ENCODE measurements at places on chromosomes 6 and 20. TPM values are rescaled to one million over a fixed set of nuclear protein-coding genes. Genes with fewer than 3 reads are reported as not detected.
A peak's percentile ranks its signal among the peaks of the same experiment; 100 is the strongest.

DNA sequence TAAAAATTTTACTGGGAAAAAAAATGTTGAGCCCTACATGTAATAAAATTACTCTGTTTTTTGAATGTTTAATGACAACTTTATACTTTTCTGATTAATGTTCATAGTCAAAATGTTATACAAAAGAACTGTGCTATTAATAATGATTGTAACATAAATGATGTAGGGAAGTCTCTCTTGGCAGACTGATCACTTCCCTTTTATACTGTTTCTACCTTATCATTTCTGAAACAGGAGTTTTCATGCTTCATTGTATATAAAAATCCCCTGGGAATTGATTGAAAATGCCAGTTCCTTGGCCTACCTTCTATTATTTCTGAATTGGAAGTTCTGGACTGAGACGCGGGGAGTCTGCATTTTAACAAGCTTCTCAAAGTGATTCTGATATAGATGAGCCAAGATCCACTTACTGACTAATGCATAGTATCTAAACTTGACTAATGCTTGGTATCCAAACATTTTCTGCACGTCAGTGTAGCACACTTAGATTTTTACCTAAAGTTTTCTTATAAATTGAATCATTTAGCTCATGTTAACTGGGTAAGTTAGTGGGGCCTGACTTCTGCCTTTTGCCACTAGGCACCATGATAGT lies 7.2 kb upstream of the HDAC2 start:
- DNase-seq, result no peak

DNA sequence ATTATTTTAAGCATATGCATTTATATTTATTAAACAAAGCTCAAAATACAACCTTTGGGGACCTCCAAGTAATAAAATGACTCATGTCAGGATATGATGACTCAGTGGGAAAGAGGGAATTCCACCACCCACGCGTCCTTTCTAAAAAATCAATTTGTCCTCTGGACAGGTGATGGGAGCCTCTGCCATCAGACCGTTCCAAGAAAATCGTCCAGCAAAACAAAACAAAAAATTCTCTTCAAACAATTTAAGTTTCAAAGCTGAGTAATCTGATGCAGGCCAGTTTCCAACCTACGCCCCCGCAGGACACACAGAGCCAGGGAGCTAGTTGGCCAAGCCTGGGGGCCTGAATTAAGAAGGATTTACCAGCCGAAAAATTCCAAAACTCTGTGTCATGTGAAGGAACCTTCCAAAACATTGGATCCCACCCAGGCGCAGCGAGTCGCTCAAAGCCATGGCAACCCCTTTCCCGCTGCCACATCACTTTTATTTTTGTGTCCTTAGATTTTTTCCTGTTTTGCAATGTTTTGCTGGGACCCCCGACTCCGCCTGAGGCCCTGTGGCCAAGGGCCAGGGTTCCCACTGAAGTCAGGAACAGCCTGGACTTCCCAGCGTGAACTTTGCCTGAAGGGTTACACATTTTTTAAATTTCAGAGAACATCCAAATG lies 95.3 kb downstream of the NFATC2 start:
- DNase-seq, result peak; percentile 79

DNA sequence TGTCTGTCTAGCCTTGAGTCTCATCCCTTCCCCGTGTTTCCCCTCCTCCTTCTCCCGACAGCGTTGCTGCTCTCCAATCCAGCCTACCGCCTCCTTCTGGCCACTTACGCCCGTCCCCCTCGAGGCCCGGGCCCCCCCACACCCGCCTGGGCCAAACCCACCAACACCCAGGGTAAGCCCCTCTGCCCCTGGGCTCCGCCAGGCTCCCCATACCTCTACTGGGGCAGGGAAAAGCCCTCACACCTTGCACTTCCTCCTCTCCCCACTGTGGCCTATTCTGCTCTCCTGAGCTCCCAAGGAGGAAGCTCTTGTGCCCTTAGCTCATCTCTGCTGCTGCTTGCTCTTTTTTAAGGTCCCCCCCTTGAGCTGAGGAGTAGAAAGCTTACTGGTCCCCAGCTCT lies 11.0 kb downstream of the DDR1 start:
- no peak for DNase-seq

GRCh38 chr6:53310771-53311585 lies 37.8 kb downstream of the ELOVL5 start:
- no peak for DNase-seq

GRCh38 chr6:1325461-1326309 lies 13.8 kb downstream of the FOXQ1 start:
- peak; percentile 67 for DNase-seq

- peak; percentile 78 for DNase-seq
Observed at GRCh38 chr6:39791850-39792539, at the start of gene DAAM2. TSS of gene DAAM2 (plus strand) at chr6:39792376. CDS start at chr6:39856303, 63,927 bp downstream.

GRCh38 chr6:150967910-150968309 lies 102.4 kb downstream of the MTHFD1L start:
- DNase-seq, result no peak

DNA sequence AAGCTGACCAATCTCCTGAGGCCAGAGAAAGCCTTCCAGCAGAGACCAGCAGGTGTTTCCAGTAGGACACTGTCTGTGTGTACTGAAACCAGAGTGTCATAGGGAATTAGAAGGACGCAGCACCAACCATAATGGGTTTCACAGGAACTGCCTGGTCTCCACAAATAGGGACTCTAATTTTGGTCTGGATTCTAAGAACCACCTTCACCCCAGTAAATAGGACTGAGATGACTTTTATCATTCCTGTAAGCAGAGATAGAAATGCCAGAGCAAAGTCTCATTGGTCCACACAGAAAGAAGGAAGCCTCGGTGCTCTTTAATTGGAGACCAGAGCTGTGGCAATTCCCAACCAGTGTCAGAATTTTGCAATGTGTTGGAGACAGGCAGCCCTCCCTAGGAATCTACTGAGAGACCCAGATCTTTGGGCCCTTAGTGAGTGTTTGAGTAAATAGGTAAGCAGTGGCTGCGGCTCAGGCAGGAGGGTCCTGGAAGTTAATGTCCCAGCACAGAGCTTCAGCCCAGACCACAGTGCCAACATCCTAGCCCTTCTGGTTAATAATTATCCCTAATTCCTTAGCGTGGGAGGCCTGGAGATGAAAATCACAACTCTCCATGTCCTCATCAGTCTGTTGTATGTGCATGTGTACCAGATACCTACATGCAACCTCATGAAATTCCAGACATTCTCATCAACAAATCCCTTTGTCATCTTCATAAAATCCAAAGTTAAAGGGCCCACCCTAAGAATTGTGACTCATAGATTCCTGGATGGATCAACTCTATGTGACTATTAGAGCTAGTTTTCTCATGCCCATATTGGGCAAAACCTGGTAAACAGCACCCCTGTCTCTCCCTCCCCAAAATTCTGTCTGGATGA lies 81.2 kb downstream of the UNC5CL start:
- DNase-seq, result peak; percentile 43

DNA sequence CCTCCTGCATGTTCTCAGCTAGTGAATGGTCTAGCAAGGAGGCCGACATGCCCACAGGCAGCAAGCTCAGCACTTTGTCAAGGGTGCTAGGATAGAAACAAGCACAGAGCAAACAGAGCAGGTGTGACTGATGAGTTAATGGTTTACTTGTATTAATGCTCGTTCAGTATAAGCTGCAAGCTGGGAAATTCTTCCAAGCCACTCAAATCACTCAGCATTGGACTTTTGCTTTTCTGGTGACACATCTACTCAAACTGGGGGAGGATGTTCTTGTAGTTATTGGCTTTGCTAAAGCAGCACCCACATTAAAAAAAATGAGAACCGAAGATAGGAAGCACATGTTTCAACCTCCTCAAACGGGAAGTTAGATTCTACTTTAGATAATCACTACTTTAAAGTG lies 43.1 kb upstream of the NEDD9 start:
- peak; percentile 74 for DNase-seq

DNA sequence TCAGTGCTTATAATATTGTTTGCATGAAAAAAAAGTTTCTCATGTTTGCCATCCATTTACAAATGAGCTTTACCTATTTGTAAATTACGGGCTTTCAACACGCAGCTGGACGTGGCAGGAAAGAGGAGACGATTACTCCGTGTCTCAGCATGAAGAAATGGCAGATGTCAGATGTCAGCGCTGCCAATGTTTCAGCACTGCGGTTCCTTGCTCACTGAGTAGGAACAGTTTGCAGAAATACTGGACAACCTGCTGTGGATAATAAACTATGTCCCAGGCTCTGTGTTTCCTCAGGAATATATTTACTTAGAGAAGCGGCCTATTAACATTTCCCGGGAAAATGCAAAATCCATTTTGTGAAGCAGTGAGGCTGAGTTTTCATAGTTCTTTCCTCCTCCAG lies 22.7 kb downstream of the RAMACL start:
- no peak for DNase-seq

- no peak for DNase-seq
Observed at GRCh38 chr6:87397656-87398055, 10.1 kb upstream of the CFAP206 start.

DNA sequence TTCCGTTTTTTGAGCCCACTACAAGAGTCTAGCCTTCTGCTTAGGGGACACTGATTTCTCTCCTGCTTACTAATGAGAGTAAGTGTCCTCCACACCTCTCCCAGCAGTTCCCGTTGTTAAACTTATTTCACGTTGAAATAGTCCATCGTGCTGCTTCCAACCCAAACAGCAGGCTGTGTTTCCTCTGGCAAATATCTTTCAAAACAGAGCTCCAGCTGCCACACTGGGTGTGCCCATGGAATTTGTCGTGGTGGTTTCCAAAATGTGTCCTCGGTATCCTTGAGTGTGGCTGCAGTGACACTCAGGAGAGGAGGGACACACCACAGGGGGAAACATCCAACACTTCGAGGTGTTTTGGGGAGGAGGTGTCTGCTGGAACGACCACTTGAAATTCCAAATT lies 176.5 kb upstream of the RALGAPA2 start:
- DNase-seq, result no peak

DNA sequence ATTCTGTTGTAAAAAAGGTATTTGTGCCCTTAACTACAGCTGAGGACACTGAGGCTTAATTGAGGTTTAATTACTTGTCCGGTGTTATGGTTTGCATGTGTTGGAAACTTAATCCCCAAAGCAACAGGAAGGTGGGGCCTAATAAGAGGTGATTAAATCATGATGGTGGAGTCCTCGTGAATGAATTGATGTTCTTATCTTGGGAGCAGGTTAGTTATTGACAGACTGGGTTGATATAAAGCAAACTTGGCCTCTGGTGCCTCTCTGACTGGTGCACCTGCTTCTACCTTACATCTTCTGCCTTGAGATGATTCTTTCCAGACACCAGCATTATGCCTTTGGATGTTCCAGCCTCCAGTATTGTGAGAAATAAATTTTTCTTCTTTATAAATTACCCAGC lies 306.5 kb upstream of the HS3ST5 start:
- peak; percentile 8 for DNase-seq

- no peak for DNase-seq
Observed at GRCh38 chr20:64258071-64258823, 2.7 kb downstream of the PCMTD2 start.

DNA sequence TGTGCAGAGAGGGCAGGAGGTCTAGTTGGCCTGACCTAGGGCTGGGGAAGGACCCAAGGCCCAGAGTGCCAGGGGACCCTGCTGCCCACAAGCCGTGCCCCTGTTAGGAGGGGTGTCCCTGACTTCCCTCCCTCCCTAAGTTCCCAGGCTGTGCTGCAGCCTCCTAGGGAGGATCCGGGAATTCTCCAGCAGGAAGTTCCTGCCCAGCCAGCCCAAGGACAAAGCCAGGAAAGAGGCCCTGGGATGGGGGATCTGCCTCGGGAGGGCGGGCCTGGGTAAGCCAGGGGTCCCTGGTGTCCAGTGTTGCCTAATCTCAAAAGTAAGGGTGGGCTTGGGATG lies 9.3 kb upstream of the BAK1 start:
- DNase-seq, result no peak

- no peak for DNase-seq
Observed at GRCh38 chr6:45706319-45706718, 309.3 kb downstream of the CLIC5 start.

- no peak for DNase-seq
Observed at GRCh38 chr6:119979862-119980261, 630.3 kb upstream of the MAN1A1 start.

GRCh38 chr6:110404607-110405006 lies 10.8 kb downstream of the DDO start:
- peak; percentile 66 for DNase-seq

- no peak for DNase-seq
Observed at GRCh38 chr6:89987830-89988229, 93.6 kb downstream of the GJA10 start.

DNA sequence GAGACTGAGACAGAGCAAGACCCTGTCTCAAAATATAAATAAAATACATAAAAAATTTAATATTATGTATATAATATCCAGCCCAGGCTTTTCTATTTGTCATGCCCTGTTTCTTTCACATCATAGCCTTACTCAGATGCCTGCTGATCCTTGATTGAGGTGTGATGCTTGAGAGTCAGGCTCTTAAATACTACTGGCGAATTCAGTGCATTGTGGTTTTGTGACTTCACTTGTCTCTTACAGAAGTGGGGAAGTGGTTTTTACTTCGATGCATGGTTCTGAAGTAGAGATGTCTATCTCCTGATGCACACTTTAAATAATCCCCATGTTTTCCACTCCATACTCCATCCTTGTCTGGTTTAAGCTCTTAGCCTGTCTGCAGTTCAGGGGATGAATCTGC lies 29.1 kb downstream of the ASXL1 start:
- no peak for DNase-seq

Gene LRRN4
- 19.2 TPM for total RNA-seq

Gene MOG
- total RNA-seq, result not detected

Gene PSORS1C2
- not detected for total RNA-seq

Gene ADAT2
- total RNA-seq, result 4.2 TPM

Gene MAP1LC3A
- 28.1 TPM for total RNA-seq

Gene GMPR
- total RNA-seq, result 6.1 TPM

Gene LPIN3
- total RNA-seq, result 14.9 TPM

Measured in hepatocyte (in vitro differentiated cells).